ENCODE measurements at places on chromosomes 4 and X.
A peak's percentile ranks its signal among the peaks of the same experiment; 100 is the strongest.

DNA sequence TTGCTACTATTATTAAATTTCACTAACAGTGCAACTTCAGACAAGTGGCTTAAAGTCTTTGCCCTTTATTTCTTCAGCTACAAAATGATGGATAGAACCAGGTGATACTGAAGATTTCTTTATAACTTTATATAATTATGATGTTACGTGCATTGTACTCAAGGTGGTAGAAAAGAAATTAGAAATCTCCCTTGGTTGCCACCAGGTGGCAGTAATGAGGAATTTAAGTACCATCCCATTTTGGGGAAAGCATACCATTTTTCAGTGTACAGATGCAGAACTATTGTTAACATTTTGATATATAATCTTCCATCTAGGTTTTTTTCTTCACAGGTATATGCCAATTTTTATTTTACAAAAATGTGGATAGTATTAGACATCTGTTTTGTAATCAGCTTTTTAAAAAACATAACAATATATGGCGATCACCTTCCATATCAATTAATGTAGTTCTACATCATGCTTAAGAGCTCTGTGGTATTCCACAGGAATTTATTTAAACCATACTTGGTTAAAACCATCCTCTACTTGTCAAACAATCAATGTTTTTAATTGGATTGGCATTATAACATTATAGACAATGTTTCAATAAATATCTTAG lies 37.7 kb upstream of the RAB33B start:
- DNase-seq, result no peak

GRCh38 chr4:31370866-31371465 lies 650.8 kb downstream of the PCDH7 start:
- peak; percentile 39 for DNase-seq

DNA sequence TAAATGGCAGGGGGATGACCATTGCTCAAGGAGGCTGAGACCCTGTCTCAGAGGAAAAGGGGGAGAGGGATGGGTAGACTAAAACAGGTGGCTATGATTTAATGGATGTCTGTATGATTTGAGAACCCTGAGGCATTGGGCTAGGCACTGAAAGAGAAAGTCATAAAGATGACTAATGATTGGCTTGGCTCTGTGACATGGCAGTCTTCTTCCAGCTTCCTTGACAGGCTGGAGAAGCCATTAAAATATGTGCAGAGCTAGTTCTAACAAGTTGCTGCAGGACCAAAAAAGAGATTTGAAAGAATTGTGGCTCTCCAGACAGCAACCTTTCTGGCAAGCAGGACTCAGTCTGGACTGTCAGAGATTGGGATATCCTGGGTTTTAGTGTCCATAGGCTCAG lies 53.6 kb downstream of the AMER1 start:
- DNase-seq, result no peak

DNA sequence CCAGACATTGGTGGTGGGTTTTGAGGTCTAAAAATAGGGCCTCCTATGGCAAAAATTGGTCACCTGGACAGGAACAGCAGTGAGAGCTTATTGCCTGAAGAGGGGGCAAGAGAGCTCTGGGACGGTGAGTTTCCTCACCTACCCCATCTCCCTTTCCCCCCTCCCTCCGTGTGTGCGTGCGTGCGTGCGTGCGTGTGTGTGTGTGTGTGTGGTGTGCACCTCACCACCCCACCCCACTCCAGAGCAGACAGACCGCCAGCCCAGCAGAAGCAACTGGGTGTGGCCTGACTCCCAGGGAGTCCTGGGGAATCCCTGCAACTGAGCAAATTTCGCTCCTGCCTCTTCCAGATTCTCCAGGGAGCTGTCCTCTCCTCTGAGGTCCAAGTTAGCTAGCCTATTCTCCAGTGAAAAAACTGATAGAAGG lies 44.7 kb downstream of the PRPS1 start:
- DNase-seq, result no peak

DNA sequence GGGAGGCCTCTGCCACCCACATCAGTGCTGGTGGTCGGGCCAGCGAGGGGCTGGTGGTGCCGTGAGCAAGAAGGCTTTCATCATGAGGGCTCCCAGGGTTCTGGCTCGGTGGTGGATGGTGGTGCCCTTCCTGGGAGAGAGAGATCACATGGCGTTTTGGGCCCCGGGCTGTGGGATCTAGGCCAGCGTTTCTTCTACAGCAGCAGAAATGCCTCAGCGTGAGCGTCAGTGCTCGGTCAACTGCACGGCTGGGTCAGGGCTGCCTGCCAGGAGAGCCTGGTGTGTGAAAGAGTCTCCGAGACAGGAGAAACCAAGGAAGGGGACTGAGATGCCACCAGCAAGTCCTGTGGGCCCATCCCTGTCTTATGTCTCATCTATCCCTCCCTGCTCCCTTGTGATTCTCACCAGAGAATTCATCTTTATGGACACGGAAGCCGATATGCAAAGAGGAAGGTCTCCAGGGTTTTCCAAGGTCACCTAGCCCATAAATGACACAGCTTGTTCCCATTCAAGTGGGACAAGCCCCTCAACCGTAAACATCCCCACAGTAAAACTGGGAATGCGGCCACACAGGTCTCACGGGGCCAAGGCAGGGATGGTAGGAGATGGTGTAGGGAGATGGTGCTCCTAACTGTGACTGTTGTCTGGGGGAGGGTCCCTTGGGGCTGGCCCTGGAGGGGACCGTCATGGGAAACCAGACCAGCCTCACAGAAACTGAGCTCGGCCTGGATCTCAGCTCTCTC lies 99.2 kb downstream of the SORCS2 start:
- no peak for DNase-seq

GRCh38 chrX:24146283-24146949 lies 3.1 kb upstream of the ZFX start:
- no peak for DNase-seq

GRCh38 chr4:38411981-38412536 lies 251.9 kb upstream of the KLF3 start:
- DNase-seq, result no peak

DNA sequence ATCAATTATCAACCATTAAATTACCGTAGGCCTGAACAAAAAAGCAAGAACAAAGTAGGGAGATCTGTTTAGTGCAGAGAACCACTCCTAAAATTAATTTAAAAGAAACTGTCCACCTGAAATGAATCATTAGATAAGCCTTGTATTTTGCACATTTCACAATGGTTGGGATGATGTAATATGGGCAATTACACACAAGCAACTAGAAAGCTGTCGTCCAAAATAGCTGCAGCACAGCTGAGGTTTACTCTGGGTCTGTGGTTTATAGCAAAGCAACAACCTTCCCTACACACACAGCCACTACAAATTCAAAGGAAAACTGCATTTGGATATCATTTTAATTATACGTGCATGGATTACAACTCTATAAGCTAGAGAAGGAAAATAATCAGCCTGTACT lies 28.5 kb downstream of the PCDH19 start:
- no peak for DNase-seq

DNA sequence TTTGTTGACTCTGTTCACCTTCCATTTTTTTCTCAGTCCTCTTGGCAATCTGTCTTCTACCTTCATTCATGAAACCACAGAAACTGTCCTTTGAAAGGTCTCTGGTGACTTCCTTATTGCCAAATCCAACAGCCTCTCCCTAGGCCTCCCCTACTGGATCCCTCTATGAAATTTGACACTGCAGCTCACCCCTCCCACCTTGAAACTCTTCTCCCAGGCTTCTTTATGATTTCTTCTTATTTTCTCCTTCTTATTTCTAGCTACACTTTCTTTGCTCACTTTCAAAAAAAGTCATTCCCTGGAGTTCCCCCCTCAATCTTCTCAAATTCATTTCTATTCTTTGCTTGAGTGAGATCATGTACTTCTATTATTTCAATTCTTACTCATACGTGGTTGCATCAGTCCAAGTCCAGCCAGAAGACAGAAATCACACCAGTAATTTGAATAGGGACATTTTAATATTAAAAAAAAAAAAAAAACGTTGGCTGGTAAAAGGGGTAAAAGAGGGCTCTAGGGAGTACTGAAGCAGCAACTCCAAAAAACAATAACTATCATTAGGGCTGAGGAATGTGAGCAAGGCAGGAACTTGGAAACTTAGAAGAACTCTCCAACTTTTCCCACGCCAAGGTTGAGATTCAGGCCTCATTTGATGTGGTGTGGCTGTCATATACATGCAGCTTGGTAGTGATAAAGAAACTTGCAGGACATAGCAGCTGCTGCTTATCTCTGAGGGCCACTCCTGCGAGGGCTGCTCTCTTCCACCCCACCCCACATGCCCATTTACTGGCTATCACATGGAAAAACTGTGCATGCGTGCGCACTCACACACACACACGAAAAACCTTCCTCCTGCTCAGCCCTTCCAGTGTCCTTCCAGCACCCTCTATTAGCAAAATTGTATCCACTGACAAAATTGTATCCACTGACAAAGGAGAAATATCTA lies 169.8 kb upstream of the GALNT7 start:
- DNase-seq, result no peak

- DNase-seq, result no peak
Observed at GRCh38 chr4:179372242-179372641, 1930.0 kb upstream of the AGA start.

DNA sequence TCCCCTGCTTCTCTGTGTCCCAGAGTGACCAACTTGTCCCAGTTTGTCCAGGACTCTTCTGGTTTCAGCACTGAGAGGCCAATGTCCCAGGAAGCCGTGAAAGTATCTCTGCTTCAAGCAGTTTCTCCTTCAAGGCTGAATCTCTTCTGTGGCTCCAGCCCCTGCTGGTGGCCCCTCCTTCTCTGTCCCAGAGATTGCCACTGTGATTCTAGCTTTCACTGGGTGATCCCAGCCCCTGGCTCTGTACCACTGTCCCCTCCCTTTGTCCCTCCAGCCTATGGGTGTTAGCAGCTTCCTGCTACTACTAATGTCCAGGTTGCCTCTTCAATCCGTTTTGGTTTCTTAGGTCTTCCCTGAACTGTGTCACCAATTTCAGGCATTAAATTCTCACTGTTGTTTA lies 70.5 kb downstream of the SOX3 start:
- DNase-seq, result no peak

DNA sequence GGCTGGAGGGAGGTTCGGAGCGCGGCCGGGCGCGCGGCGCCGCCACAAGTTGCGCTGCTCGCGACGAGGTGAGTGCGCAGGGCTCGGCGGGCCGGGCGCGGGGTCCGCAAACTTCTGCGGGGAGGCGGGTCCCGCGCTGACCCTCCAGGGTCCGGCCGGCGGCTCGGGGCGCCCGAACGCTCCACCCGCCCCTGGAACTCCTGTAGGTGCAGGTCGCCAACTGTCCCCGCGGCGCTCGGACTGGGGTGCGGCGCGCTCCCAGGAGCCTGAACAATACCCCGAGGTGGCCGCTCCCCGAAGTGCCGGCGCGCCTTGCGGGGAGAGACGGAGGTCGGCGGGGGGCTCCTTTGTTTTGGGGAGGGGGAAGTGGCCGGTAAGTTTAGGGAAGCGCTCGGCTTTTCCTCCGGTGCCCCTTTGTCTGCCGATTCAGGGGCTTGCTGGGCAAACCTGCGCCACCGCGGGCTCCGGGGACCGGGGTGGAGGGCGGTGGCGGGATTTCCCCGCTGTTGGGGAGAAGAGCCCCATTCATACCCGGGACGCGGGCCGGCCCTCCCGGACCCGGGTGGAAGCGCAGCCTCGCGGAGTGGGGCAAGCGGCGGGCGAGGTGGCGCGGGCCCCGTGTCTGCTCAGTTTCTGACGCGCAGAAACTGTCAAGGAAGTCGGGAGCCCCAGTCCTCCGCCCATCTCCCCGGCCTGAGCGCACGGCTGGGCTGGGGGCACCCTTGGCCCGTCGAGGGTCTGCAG lies 694 bp downstream of the TBL1X start:
- no peak for DNase-seq

DNA sequence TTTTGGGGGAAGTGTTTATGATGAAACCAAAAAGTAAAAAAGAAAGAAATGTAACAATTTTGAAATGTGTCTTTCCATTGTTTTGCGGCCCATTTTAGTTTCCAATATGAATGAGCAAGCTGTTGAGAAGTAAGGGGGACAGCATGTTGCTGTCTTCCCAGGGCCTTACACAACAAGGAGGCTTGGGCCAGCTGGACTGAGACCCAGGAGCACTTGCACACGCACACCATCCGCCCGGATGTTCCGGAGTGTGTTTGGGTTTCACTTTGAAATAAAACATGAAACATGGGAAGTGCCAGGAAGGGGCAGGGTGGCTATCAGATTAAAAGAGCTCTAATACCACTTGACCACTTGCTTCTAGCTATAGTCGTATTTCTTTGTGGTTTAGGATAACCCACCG lies 144.4 kb downstream of the NHS start:
- DNase-seq, result no peak

DNA sequence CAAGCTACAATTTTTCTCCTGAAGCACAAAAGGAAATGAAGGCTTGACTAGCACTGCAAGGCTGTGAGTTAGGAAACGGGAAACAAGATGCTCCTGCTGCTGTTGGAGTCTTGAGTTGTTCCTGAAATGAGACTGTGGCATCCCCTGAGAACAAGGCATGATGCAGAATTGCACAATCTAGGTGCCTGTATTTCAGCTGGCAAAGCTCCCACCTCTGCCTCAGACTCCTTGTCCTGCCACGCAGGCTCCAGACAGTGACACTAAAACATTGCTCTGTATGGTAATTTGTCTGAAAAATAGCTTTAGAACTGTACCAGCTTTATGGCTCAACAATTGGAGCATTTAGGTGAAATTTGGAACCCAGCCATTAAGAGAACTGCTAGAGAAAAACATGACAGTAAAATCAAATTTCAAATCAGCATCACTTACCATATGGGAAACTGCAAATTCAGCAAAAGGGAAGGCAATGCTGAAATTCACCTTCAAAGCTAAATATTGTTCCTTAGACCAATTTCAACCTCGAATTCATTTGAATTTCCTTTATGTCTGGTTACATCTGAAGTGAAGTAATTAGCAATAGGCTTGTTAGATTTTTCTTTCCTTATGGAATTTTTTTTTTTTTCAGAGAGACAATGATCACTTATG lies 103.4 kb downstream of the MFAP3L start:
- DNase-seq, result no peak

DNA sequence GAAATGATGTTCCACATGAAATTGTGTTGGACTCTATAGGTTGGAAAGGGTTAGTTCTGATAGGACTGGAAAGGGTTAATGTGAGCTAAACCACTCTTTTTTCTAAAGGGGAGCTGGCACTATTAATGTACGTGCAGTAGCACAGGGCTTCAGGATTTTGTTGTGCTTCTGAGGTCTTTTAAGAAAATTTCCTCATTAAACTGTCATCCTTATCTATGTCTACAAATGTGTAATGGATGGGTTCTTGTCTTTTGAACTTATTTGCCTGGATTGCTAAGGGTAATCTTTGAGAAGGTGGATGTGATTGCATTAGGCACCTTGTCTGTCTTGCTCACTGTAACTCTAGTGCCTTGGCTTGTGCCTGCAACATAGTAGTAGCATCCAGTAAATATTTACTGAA lies 106.0 kb upstream of the SLC4A4 start:
- DNase-seq, result no peak

DNA sequence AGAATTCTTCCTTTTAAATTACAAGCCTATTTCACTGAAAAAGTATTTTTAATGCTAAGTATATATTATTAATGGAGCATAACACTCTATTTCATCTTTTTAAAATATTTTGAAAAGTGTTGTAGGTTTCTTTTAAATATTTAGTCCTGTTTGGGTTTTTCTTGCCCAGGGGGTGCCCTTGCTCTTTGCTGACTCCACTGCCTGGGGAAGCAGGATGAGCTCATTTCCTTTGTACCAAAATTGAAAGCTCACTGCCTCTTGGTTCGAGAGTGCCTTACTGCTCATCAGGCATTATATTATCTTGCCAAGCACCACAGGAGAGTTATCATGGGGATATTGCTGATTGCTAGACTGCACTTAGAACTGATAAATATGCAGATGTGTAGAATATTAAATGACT lies 819.2 kb downstream of the PCDH18 start:
- no peak for DNase-seq

- no peak for DNase-seq
Observed at GRCh38 chrX:110409925-110410324, 51.3 kb downstream of the RTL9 start.

All from neuronal stem cell (in vitro differentiated cells).